Liver (tissue), 10 donors: ENCODE measurements at places on chromosomes 4 and X. TPM values are rescaled to one million over a fixed set of nuclear protein-coding genes. Genes with fewer than 3 reads are reported as not detected.

GCNA gene
- 0.18 TPM for polyA plus RNA-seq

AMOT gene
- 1.1 TPM for polyA plus RNA-seq

SPANXD gene
- not detected for polyA plus RNA-seq

JADE3 gene
- 4.4 TPM for polyA plus RNA-seq

NAT8L gene
- polyA plus RNA-seq, result 0.07 TPM

PLK4 gene
- 0.68 TPM for polyA plus RNA-seq
